ENCODE measurements at places on chromosomes 3 and 15. TPM values are rescaled to one million over a fixed set of nuclear protein-coding genes. Genes with fewer than 3 reads are reported as not detected.

The TNFAIP8L3 gene
- total RNA-seq = not detected

The CCDC13 gene
- 0.63 TPM for total RNA-seq

The HRG gene
- total RNA-seq = not detected

GRCh38 chr15:70906842-70907241, 14.2 kb downstream of the LRRC49 start:
- peaks cover 5% of the 10 kb centered on the region for H3K27me3 ChIP-seq
- no peak overlapping the region for H3K27ac ChIP-seq
- DNase-seq = no peak
- no peaks in the 10 kb centered on the region for H3K36me3 ChIP-seq
- no peaks in the 10 kb centered on the region for H3K4me1 ChIP-seq
- H3K4me3 ChIP-seq = no peak overlapping the region

- no peak overlapping the region for H3K4me3 ChIP-seq
- H3K27me3 ChIP-seq = no peaks in the 10 kb centered on the region
- no peak overlapping the region for H3K27ac ChIP-seq
- peaks cover 22% of the 10 kb centered on the region for H3K4me1 ChIP-seq
Observed at GRCh38 chr15:71294911-71295602, 179.8 kb downstream of the THSD4 start.

DNA sequence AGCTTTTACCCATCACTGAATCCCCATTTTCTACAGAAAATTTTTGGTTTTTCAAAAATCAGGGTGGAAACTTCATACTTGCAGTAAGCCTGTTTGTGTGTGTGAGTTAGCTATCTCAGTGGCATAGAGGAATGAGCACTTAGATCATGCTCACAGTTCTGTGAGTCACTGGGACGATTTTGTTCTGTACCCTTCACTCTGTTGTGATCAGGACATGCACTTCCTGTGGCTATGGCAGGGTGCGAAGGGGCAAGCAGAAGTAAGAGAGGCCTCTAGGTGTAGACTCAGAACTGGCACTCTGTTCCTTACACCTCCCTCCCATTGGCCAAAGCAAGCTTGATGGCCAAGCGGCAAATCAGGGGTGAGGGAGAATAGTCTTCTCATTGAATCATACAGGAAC, 11.6 kb downstream of the NIPA2 start:
- peaks cover 43% of the 10 kb centered on the region for H3K36me3 ChIP-seq
- H3K27me3 ChIP-seq = no peaks in the 10 kb centered on the region
- H3K4me1 ChIP-seq = peaks cover 26% of the 10 kb centered on the region

- H3K27me3 ChIP-seq = no peaks in the 10 kb centered on the region
- H3K27ac ChIP-seq = no peak overlapping the region
- H3K4me1 ChIP-seq = no peaks in the 10 kb centered on the region
- no peak for DNase-seq
- no peaks in the 10 kb centered on the region for H3K36me3 ChIP-seq
- H3K4me3 ChIP-seq = no peak overlapping the region
Observed at GRCh38 chr3:87822563-87822962, 236.2 kb downstream of the CGGBP1 start.
